ENCODE measurements at places on chromosomes 1 and 21.

DNA sequence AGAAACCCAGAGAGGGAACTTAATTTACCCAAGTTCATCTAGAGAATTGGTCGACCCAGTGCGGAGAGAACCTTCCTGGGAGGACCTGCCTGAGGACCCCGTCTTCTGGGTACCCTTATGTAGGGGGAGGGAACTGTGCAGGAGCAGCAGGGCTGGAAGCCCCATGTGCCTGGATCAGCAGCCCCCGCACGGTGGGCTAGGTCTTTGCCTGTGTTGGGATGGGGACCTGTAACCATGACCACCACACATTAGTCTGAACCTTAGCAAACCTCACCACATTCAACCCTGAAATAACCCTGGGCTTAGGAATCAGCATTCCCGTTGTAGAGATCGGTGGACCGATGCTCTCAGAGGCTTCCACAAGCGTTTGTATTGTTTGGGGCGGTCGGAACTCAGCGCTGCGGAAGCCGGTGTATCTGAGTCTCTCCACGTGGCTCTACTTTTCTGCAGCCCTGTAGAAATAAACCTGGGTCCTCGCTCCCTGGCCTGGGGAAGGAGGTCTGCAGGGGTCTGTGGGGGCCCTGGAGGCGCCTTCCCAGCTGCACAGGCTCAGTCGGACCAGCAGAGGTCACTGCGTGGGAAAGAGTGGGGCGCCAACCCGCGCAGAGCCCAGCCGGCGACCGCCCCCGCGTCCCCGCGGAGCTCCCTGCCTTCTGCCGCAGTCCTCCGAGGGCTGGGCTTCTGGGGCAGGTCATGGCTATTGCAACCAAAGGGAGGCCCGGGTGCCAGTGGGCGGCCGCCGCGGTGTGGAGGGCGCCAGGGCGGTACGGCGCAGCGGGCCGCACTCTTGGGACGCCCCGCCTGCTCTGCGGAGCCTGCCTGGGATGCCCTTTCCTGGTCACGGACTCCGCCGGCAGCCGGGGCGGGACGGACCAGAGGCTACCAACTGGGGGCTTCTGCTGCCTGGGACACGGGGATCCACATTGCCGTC lies 36.2 kb upstream of the KCNA10 start:
- DNase-seq = peak; percentile 54

DNA sequence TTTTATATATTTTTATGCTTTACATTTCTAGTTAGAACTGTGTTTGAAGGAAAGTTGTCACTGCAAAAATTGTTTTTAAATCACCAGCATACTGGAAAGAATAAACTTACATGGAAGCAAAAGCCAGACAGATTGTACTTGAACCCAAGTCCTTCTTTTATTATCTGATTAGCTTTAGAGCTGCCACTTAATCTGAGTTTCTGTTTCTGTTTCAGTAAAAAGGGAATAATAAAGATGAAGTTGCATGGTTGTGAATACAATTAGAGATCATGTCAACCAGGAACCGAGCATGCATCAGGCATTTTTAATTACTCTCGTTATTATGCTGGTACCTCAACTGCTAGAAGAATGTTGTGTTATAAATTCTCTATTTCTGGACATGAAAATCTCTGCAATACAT lies 76.9 kb upstream of the EXO1 start:
- no peak for DNase-seq

DNA sequence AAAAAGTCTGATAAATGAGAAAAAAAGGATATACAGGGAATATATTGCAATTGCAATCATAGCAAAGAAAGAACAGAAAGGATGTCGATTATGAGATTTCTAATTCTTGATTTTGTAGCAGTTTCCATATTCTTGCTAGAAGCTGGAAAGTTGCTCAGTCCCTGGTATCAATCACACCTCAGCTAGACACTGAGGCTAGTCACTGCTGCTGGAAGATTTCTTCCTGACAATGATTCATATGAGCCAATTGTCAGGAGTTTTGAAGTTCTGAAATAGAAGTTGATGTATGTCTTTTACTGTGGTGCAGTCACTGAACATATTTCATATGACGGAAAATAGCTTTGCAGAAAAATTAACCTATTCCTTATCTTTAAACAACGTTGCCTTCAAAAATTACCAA lies 208.4 kb upstream of the C1orf105 start:
- DNase-seq = no peak

DNA sequence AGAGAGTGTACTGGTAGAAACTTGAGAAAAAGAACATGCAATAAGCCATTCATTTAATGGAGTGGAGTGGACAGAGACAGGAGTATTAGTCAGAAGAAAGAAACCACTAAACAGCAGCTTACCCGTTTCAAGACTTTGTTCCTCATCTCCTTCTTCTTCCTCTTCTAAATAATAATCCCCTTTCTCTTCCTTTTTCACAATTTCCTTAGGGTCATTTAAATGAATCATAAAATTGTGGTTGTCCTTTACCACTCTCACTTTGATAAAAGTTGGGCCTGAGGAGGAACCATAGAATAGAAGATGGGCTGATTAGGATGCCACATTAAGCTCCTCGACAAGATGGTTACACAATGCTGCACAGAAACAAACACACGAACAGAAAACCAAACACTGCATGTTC lies 109.6 kb downstream of the WDR3 start:
- DNase-seq = no peak

DNA sequence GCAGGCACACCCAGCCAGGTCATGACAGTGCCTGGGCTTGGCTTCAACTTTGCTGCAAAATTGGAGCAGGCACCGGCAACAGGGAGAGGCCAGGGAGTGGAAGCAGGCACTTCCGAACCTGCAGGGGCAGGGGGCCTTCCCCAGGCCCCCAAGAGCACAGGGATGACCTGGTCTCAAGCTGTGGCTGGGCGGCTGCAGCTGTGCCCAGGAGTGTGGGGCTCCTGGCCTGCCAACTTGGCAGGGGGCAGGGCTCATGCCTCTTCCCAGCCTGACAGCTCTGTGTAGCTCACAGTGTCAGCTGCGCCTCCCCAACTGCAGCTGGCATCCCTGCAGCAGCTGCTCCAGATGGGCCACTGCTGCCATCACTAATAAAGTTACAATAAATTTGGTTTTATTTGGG lies 51.5 kb upstream of the SCYL3 start:
- no peak for DNase-seq

DNA sequence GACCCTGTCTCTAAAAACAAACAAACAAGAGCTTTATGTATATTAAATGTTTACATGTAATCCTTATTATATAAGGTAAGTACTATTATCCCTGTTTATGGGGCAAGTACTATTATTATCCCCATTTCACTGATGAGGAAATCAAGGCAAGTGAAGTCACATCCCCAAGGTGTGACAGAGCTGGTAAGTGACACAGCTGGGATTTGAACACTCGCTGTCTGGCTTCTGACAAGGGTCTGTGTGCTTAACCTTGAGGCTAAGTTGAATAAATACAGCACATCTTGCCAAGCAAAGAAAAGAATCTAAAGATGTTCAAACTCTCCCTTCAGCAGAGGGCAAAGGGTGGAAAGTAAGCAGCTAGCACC lies 167.9 kb upstream of the IRF2BP2 start:
- no peak for DNase-seq

DNA sequence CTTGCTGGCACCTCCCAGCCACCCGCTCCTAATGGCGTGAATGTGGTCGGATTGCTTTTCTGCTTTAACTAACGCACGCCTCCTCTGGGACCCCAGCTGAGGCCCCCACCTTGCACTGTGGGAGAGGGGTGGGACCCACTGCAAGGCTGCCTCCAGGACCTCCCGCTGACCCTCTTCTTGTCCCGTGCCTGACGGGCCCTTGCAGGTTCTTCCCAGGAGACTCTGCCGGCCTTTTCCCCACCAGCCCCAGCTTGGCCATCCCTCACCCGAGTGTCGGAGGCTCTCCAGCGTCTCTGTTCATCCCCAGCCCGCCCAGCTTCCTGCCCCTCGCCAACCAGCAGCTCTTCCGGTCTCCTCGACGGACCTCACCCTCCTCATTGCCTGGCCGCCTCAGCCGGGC lies 18.6 kb downstream of the TMEM201 start:
- no peak for DNase-seq

GRCh38 chr1:70353601-70354331 lies 756 bp downstream of the ANKRD13C start:
- DNase-seq = peak; percentile 14

GRCh38 chr1:242477944-242478343 lies 46.6 kb downstream of the PLD5 start:
- no peak for DNase-seq

Measured in activated gamma-delta T cell treated with Interleukin-2 at 50 U/mL for 16 hours (primary cell).